ENCODE measurements at places on chromosomes 16 and 17.

- DNase-seq = peak; percentile 26
Observed at GRCh38 chr16:38941-39892, 14.2 kb downstream of the POLR3K start.

- DNase-seq = no peak
Observed at GRCh38 chr16:4550591-4550990, 5.5 kb upstream of the C16orf96 start.

DNA sequence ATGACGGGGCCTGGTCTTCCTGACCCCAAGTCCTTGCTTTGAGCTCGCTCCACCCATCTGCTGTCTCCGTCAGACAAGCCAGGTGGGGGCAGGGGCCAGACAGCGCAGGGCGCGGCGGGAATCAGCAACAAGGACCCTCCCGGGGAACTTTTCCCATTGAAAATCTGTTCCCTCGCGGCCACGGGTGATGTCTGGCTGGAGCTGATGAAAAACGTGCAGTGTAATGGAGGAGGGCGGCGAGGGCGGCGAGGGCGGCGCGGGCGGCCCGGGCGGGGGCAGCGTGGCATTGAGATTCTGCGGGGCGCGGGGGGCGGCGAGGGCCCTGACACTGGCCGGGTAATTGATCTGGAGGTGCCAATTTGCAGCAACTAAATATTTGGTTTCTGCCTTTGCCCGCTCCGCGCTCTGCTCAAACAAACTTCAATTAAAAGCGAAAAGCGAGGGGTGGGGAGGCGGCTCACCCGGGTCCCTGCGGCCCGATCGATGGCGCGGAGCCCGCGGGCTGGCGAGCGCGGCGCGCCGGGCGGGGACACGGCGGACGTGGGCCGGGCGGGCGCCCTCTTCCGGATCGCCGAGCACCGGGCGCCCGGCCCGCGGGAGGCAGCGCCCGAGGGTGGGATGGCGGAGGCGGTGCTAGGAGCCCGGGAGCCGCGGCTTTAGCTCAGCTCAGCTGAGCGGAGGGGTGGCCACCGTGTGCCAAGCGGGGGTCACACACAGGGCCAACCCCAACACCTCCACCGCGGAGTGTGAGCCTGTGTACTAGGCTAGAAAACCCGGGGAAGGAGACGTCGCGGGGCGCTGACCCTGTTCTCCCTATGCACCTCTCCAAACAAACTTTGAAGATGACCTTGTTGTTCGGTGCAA is 32.4 kb downstream of the DCAKD start:
- DNase-seq = peak; percentile 6

GRCh38 chr16:12907670-12908233 is 6.4 kb downstream of the SHISA9 start:
- no peak for DNase-seq

GRCh38 chr16:4790261-4790660 is 2.1 kb upstream of the SEPTIN12 start:
- no peak for DNase-seq

GRCh38 chr17:45759761-45760160 is 24.4 kb upstream of the CRHR1 start:
- DNase-seq = no peak

- DNase-seq = no peak
Observed at GRCh38 chr16:66976746-66977145, 11.6 kb upstream of the CES4A start.

- DNase-seq = peak; percentile 39
Observed at GRCh38 chr16:89409161-89409711, 81.1 kb downstream of the ANKRD11 start.

Measured in activated T-cell treated with anti-CD3 and anti-CD28 coated beads for 1 hour (primary cell).